Fibroblast of lung (primary cell): ENCODE measurements at places on chromosomes 1 and 21. TPM values are rescaled to one million over a fixed set of nuclear protein-coding genes. Genes with fewer than 3 reads are reported as not detected.
A peak's percentile ranks its signal among the peaks of the same experiment; 100 is the strongest.

DNA sequence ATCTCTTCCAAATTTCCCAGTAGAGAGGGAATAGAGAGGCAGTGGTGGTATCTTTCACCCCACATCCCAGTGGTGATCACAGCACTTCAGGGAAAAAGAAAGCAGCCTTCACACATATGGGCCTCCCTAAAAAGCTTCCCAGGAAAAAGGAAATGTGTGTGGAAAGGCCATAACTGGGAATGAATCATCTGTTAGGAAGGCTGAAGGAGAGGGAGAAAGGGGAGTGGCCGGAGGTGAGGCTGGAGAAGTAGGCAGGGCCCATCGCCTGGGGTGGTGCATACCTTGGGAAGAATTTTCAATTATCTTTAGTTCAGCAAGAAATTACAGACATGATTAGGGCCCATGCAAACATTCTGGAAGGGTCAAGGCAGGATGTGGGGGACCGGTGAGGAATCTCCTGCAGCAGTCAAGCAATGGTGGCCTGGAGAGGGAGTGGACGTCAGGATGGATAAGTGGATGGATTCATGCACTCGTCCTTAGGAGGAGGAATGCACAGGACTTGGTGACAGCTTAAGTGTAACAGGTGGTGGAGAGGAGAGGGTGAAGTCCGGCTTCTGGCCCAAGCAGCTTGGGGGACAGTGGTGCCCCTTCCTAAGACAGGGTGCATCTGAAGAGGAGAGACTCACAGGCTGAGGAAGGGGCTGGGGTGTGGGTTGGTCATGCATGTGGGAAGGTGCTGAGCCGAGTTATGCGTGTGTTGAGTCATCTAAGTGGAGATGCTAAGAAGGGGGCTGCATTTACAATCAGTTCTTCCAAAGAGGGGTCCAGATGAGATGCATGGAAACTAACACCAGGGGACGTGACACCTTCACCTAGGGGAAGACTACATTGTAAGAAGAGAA is 17.9 kb downstream of the HIVEP3 start:
- H3K4me1 ChIP-seq, result peaks cover 21% of the 10 kb centered on the region
- no peak overlapping the region for H3K4me3 ChIP-seq
- peak; percentile 87 for DNase-seq
- no peak overlapping the region for H3K27ac ChIP-seq

GRCh38 chr1:32767156-32767555 is 50.0 kb downstream of the YARS1 start:
- no peak overlapping the region for H3K27ac ChIP-seq
- no peaks in the 10 kb centered on the region for H3K36me3 ChIP-seq
- no peaks in the 10 kb centered on the region for H3K27me3 ChIP-seq
- peaks cover 8% of the 10 kb centered on the region for H3K4me1 ChIP-seq
- H3K4me3 ChIP-seq, result no peak overlapping the region

GRCh38 chr1:160877221-160877620 is 7.8 kb downstream of the ITLN1 start:
- DNase-seq, result no peak
- H3K36me3 ChIP-seq, result no peaks in the 10 kb centered on the region
- H3K4me3 ChIP-seq, result no peak overlapping the region
- no peaks in the 10 kb centered on the region for H3K27me3 ChIP-seq
- no peaks in the 10 kb centered on the region for H3K4me1 ChIP-seq

GRCh38 chr1:160548960-160549664 is 26.1 kb upstream of the SLAMF6 start:
- no peak overlapping the region for H3K4me3 ChIP-seq
- no peaks in the 10 kb centered on the region for H3K36me3 ChIP-seq
- no peaks in the 10 kb centered on the region for H3K4me1 ChIP-seq
- H3K27ac ChIP-seq, result no peak overlapping the region
- H3K27me3 ChIP-seq, result no peaks in the 10 kb centered on the region
- DNase-seq, result no peak

DNA sequence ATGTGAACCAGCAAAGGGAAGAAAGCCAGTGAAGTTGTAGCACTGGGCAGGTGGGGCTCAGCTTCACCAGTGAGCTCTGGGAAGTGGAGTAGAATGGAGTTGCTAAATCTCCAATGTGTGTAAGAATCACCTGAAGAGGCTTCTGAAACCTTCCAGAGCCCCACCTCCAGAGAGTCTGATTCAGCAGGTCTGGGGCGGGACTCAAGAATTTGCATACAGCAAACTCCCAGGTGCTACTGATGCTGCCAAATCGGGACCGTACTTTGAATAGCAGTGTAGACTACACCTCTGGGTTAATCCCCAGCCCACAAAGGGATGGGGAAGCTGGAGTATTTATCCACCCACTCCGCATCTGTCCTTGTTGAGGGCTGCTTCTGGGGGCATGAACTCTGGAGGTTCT is 154.3 kb downstream of the IGSF21 start:
- no peak for DNase-seq
- no peak overlapping the region for H3K4me3 ChIP-seq
- H3K27me3 ChIP-seq, result no peaks in the 10 kb centered on the region
- H3K36me3 ChIP-seq, result no peaks in the 10 kb centered on the region

GRCh38 chr21:45074048-45074817 is at the start of gene ADARB1:
ADARB1 (plus strand) TSS chr21:45074580; CDS start chr21:45171657, 97,077 bp downstream.
- peak within 1 kb of the TSS; percentile 63 for H3K27ac ChIP-seq
- peak; percentile 49 for DNase-seq
- no peaks in the 10 kb centered on the region for H3K27me3 ChIP-seq
- H3K4me3 ChIP-seq, result peak within 1 kb of the TSS; percentile 69
- no peaks in the 10 kb centered on the region for H3K4me1 ChIP-seq

- H3K4me1 ChIP-seq, result no peaks in the 10 kb centered on the region
- no peak overlapping the region for H3K4me3 ChIP-seq
- no peaks in the 10 kb centered on the region for H3K27me3 ChIP-seq
These were observed 26.4 kb downstream of the CD48 start for GRCh38 chr1:160685266-160685665.

GRCh38 chr21:35829067-35829466 is 231.3 kb downstream of the SETD4 start:
- no peaks in the 10 kb centered on the region for H3K4me1 ChIP-seq
- no peak overlapping the region for H3K27ac ChIP-seq

- H3K36me3 ChIP-seq, result no peaks in the 10 kb centered on the region
- H3K4me3 ChIP-seq, result no peak overlapping the region
- no peaks in the 10 kb centered on the region for H3K4me1 ChIP-seq
- DNase-seq, result no peak
These were observed 148.4 kb upstream of the HMCN1 start for GRCh38 chr1:185585770-185586169.

DNA sequence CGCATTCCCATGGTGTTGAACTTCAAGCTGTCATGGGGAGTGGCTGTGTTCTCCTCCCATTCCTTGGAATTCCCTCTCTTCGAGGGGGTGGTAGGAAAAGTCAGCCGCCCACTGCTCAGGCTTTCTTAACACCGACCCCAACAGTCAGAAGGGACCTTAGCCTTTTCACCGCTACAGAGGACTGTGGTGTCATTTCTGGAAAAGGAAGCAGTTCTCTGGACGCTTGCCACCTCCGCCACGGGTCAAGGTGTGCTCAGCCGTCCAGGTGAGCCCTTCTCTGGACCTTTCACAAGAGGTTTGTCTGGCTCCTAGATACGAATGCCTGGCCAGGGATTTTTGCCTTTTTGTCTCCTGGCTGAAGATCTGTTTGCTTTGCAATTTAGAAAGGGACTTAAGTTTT is 31.8 kb downstream of the CLIC6 start:
- no peak overlapping the region for H3K4me3 ChIP-seq
- H3K4me1 ChIP-seq, result peaks cover 14% of the 10 kb centered on the region
- no peaks in the 10 kb centered on the region for H3K27me3 ChIP-seq
- H3K36me3 ChIP-seq, result no peaks in the 10 kb centered on the region
- no peak overlapping the region for H3K27ac ChIP-seq
- no peak for DNase-seq

GRCh38 chr1:109712321-109712864 is 342 bp downstream of the GSTM5 start:
- H3K27me3 ChIP-seq, result no peaks in the 10 kb centered on the region
- H3K4me1 ChIP-seq, result no peaks in the 10 kb centered on the region
- no peaks in the 10 kb centered on the region for H3K36me3 ChIP-seq
- no peak for DNase-seq
- H3K27ac ChIP-seq, result no peak overlapping the region

- H3K27me3 ChIP-seq, result no peaks in the 10 kb centered on the region
- no peak overlapping the region for H3K4me3 ChIP-seq
- no peaks in the 10 kb centered on the region for H3K4me1 ChIP-seq
- no peak for DNase-seq
- no peaks in the 10 kb centered on the region for H3K36me3 ChIP-seq
These were observed 308.1 kb downstream of the CTH start for GRCh38 chr1:70719154-70719553.

GRCh38 chr1:117695796-117696490 is 90.1 kb downstream of the TENT5C start:
- peak; percentile 96 for DNase-seq
- no peaks in the 10 kb centered on the region for H3K36me3 ChIP-seq
- H3K27ac ChIP-seq, result peak overlapping the region; percentile 98
- no peak overlapping the region for H3K4me3 ChIP-seq
- peaks cover 11% of the 10 kb centered on the region for H3K4me1 ChIP-seq

DNA sequence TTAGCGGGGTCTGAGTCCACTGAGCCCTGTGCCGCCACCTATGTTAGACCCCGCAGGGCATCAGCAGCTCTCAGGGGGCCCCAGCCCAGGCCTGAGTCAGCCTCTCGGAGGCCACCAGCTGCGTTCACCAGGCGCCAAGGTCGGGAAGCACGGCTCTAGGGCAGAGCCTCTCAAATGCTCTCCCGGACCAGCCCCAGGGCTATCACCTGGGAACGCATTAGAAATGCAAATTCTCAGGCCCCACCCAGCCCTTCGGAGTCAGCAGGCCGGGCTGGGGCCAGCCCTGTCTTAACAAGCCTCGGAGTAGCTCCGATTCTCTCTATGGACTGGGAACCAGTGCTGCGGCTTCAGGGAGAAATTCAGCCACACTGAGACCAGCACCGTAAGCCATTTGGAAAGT is 37.2 kb upstream of the TSPEAR start:
- DNase-seq, result no peak
- peaks cover 2% of the 10 kb centered on the region for H3K27me3 ChIP-seq
- H3K4me1 ChIP-seq, result no peaks in the 10 kb centered on the region
- H3K4me3 ChIP-seq, result no peak overlapping the region
- H3K27ac ChIP-seq, result no peak overlapping the region

DNA sequence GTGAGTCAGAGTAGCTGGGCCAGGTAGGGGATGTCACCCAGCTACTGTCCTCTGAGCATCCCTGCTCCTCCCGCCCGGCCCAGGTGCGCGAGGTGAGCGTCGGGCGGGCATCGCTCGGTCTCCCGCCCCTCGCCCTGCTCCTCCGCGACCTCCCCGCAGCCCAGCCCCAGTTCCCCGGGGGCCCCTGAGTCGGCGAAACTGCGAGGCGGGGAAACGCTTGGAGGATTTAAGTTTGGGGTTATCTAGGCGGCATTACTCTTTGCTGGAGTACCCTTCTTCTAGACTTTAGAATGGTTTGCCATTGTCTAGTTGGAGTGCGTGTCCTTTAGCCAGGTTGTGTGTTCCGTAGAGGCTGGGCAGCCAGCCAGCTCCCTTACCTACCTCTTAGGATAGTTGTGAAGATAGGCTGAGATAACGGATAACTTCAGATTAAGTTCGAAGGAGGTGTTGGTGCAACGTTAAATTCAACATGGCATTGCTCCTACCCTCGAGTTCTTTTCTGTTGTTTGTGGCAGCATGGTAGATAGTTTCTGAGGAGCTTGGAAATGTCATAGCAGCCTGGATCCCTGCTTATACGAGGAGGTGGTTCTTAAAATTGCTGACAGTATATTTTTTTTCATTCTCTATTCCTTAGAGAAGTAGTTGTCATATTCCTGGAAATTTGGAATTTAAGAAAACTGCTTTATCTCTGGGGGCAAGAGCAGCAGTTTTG is 697 bp downstream of the AGO3 start:
- H3K27ac ChIP-seq, result peak overlapping the region; percentile 84
- peaks cover 4% of the 10 kb centered on the region for H3K4me1 ChIP-seq
- DNase-seq, result peak; percentile 8

- no peak for DNase-seq
- no peaks in the 10 kb centered on the region for H3K27me3 ChIP-seq
- no peak overlapping the region for H3K4me3 ChIP-seq
- H3K27ac ChIP-seq, result no peak overlapping the region
These were observed 296.1 kb upstream of the LRRC7 start for GRCh38 chr1:69271587-69272125.

DNA sequence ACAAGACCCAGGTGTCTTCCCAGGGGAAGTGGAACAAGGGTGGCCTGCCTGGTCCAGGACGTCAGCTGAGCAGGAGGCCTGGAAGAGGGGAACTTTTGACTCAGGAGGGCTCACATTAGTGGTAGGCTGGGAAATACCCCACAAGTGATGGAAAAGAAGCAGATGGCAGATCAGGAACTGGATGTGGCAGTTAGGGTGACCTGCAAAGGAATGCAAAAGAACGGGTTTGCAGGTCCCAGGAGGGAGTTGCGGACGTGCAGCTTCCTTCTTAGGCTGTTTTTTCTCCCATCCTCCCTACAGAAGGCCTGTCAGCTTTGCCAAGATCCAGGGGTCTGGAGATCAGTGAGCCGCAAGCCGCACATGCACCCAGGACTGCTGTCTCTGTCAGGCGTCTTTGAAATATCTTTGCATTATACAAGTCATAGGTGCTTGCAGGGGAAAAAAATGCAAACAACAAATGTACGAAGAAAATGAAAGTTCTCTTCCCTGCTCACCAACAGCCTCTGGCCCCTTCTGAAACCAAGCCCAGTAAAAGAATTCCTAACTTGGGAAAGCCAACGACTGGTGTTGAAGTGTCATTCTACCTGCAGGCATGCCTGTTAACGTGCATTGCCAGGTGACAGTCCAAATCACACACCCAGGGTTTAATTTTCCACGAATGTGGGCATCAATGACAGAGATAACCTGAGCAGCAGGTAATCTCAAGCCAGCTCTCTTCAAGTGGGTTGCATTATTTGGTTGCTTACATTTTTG is 34.4 kb downstream of the NENF start:
- H3K36me3 ChIP-seq, result no peaks in the 10 kb centered on the region
- H3K27ac ChIP-seq, result no peak overlapping the region
- peaks cover 4% of the 10 kb centered on the region for H3K4me1 ChIP-seq
- peaks cover 2% of the 10 kb centered on the region for H3K27me3 ChIP-seq
- no peak overlapping the region for H3K4me3 ChIP-seq
- no peak for DNase-seq

DNA sequence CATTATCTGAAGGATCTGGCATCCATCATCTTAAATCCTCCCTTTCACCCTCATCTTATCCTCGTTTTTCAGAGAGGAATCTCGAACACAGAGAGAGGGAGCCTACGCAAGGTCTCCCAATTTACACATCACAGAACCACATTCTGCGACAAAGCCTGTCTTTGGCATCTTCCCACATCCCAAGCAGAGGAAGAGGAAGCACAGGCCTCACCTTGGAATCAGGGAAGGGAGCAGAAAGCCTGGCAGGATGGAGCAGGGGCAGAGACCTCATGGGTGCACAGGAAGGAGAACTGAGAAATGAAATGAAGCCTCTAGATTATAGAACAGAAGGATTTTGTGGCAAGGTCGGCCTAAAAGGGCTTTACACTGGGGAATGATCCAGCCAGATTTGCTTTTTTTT is 5.8 kb downstream of the ABCB10 start:
- no peaks in the 10 kb centered on the region for H3K27me3 ChIP-seq
- H3K27ac ChIP-seq, result no peak overlapping the region
- DNase-seq, result no peak
- peaks cover 3% of the 10 kb centered on the region for H3K36me3 ChIP-seq
- H3K4me3 ChIP-seq, result no peak overlapping the region

ST3GAL3 gene
- total RNA-seq, result 11.8 and 16.3 TPM in 2 replicates

CAPN8 gene
- total RNA-seq, result not detected in 2 replicates

CDC14A gene
- total RNA-seq, result 3.3 and 3.5 TPM in 2 replicates

TCEA3 gene
- 37.5 and 44.6 TPM in 2 replicates for total RNA-seq

GJB3 gene
- not detected in 2 replicates for total RNA-seq

SRSF10 gene
- 83.0 and 93.5 TPM in 2 replicates for total RNA-seq

ACTN2 gene
- under 0.01 and 0.17 TPM in 2 replicates for total RNA-seq

SDC3 gene
- total RNA-seq, result 25.9 and 32.9 TPM in 2 replicates
